ENCODE measurements at places on chromosomes 2 and 18.

- peak; percentile 32 for DNase-seq
Observed at GRCh38 chr2:96867756-96868554, 1.9 kb downstream of the SEMA4C start.

DNA sequence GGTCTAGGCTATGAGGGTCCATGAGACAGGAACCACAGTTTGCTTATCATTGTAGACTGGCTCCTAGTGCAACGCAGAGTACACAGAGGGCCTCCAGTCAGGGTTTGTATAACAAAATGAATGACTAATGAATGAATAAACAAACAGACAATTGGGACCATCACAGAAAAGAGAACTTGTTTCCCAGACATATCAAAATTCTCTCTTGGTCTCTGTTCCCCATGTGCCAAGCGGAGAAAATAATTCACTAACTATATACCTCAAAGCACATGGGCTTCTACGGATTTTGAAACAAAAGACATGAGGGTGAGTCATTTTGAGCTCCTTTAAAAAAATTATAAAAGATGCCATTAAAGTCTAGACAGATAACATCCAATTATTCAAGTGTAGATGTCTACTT lies 28.0 kb downstream of the INO80C start:
- DNase-seq, result no peak

DNA sequence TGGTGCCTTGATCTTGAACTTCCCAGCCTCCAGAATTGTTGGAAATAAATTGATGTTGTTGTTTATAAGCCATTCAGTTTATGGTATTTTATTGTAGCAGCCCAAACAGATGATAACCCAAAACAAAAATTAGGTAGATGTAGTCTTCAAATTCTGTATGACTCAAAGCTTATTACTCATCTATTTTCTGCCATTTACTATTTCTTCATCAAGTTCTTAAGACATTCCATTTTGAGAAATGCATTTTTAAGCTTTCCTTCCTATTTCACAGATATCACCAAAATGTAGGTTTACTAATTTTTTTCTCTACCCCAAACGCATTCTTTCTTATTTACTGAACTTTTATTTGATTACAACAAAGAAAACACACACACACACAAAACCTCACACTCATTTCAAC lies 148.2 kb downstream of the RND3 start:
- no peak for DNase-seq

- DNase-seq, result no peak
Observed at GRCh38 chr2:96397756-96398530, 62.4 kb downstream of the NCAPH start.

DNA sequence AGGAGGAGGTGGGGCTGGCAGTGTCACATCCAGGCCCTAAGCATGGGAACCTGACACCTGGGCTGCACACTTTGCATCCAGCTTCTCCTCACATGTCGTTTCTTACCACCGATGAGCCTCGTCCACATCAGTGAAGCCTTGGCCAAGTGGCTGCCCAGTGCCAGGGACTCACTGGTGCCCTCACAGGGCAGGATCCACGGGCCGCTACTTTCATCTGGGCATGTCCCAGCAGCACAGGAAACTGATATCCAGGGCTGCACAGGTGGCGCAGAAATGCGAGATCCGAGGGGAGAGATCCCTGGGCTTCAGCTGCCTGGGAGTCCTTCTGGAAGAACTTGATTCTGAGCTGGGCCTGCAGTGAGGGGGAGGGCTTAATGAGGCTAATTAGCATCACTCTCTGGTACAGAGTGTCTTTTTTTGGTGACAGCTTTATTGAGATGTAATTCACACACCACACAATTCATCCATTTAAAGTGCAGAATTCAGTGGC lies 291.6 kb upstream of the HDAC4 start:
- DNase-seq, result no peak

DNA sequence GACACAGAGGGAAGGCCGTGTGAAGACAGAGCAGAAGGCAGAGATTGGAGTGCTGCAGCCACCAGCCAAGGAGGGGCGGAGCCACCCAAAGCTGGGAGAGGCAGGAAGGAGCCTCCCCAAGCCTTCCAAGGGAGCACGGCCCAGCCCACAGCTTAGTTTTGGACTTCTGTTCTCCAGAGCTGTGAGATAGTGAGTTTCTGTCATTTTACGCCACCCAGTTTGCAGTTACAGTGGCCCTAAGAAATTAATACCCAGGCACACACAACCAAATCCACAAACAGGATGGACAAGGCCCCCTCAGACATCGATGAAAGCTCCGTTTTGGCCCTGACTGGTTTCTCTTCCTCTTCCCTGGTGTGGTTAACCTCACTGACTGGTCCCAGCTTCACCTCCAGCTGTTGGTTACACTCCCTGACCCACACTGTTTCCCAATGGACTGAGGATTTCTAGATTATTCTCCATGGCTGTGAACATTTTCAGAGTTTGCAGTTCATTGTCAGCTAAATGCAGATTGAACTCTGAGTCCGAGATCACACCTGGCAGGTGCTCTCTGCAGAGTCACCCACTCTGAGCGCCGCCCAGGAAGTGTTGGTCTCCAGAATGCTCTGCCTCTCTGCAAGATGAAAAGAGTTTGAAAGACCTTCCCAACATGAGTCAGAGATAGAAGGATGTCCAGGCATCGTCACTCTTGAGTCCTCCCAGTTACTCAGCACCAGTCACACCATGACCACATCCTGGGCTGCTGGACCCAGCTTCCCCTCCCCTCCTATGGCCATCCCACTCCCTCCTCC lies 100.2 kb downstream of the TWIST2 start:
- DNase-seq, result no peak

DNA sequence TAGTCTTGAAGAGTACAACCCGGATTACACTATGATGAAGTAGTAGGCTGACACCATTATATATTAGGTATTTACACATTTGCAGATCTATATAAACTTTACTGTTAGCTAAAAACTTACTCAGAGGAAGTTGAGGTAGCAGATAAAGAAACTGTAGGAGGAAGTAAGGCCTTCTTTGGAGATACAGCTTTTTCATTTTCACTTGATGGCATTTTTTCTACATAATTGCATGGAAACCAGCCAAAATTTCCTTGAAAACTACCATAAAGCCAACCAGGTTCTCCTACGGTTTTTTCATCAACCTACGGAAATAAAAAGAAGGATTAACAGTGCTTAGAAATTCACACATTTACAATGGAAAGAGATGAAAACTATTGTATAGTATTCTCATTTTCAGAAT lies 86.6 kb downstream of the FAM228A start:
- no peak for DNase-seq

DNA sequence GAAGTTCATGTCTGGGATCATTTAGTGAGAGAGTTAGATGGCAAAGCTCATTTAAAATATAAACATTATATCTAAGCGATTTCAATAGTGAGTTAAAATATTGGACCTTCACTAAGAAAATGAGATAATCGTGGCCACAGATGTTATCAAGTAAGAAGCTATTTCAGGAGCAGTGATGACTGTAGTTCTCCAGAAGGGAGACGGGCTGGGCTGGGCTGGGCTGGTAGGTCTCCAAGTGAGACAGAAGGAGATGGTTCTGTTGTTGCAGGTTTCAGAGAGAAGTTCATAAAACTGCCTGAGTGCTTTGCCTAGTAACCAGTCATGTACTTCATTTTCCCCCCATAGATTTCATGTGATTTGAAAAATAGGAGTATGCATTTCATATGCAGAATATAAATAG lies 130.1 kb upstream of the DAPL1 start:
- no peak for DNase-seq

- no peak for DNase-seq
Observed at GRCh38 chr2:44980751-44981713, 28.2 kb downstream of the SIX2 start.

- DNase-seq, result no peak
Observed at GRCh38 chr2:111053825-111054515, 66.7 kb upstream of the BCL2L11 start.

- DNase-seq, result no peak
Observed at GRCh38 chr2:191643429-191643828, 34.5 kb upstream of the NABP1 start.

DNA sequence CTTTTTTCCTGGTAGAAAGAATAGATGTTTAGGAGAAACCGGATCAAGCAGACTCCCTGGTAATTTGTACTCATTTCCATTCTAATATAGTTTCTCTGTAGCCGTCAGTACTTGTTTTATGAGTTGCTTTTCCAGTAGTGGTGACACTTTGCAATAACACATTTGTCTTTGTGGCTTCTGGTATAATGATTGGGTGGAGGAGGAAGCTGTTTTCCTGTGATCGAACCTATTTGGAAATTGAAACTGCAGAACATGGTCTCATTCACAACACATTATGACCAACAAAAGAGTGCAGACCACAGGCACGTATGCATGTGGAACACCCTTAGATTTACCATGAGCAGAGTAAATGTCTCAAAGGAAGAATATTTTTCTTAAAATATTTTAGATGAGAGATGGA lies 7.6 kb upstream of the SERPINB12 start:
- DNase-seq, result no peak

- DNase-seq, result no peak
Observed at GRCh38 chr2:67032076-67032475, 365.1 kb upstream of the ETAA1 start.

GRCh38 chr18:3281456-3282400 lies 19.8 kb downstream of the MYL12B start:
- peak; percentile 55 for DNase-seq

GRCh38 chr18:50791599-50792438 lies 28.0 kb downstream of the MRO start:
- DNase-seq, result no peak

GRCh38 chr2:48954311-48954710 lies 198.8 kb upstream of the LHCGR start:
- no peak for DNase-seq

DNA sequence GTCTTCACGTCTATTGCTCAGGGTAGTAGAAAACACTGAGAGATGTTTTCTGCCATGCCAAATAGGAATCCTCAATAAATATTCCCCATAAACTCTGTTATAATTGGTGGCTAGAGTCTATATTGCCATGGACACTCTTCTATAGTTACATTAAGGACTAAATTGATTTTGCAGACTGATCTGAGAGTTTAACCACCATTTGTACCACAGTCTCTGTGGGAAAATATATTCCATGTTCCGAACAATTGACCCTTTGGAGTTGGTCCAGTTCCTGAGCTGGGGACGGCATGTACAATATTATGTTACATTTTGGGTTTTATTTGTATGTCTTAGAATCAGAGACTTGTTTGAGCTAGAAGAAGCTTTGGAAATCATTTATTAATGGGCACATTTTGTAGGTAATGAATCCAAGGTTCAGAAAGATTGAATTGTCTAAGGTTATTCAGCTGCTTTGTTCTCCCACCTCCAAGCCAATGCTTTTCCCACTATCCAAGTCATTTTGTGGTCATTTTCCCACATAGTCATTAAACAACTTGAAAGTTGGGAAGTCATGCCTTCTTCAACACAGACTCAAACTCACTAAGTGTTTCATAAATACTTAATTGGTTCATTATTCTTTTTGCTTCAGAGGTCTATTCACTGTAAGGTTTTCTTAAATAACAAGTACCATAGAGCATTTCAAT lies 5.1 kb upstream of the PPP1CB start:
- DNase-seq, result no peak

DNA sequence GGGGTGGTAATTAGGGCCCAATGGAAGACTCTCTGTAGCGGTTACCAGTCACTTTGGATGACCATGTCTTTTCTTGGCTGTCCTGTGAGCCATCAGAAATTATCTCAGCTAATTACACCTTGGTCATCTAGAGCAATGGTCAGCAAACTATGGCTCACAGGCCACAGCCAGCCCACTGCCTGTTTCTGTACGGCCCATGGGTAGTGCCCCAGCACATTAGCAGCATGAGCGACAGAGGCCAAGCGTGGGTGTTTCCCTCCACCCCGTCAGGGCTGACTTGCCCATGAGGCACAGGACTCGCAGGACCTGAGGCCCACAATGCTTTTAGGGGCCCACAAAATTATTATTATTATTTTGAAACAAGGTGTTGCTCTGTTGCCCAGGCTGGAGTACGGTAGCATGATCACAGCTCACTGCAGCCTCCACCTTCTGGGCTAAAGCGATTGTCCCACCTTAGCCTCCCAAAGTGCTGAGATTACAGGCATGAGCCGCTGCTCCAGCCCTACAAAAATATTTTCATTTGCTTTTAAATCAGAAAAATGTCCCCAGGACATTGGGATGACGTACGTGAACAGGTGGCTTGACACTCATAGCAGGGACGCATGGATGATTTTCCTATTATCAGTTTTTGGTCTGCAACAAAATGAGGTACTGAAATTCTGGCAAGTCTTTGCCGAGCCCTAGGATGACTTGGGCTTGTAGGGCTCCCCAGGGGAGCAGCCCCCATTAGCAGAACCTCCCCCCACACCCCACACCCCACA lies 29.3 kb upstream of the CEP68 start:
- DNase-seq, result no peak

- DNase-seq, result no peak
Observed at GRCh38 chr18:79735071-79735980, 55.7 kb downstream of the CTDP1 start.

DNA sequence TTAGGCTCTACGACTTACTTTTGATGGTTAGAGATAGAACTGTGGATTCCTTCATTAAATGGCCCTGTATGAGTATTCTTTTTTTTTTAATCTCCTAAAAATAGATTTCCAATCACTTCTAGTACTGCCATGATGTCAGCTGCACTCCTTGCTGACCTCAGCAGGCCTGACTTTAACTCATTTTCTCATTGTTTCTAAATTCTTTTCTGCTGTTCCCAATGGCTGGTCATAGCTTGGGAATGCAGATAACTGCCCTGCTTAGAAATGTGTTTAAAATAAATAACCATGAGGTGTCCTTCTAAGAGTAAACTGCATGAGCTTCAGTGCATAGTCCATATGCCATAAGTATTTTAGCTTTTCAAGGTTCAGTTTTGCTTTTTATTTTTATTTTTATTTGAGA lies 15.7 kb downstream of the CCDC85A start:
- no peak for DNase-seq

DNA sequence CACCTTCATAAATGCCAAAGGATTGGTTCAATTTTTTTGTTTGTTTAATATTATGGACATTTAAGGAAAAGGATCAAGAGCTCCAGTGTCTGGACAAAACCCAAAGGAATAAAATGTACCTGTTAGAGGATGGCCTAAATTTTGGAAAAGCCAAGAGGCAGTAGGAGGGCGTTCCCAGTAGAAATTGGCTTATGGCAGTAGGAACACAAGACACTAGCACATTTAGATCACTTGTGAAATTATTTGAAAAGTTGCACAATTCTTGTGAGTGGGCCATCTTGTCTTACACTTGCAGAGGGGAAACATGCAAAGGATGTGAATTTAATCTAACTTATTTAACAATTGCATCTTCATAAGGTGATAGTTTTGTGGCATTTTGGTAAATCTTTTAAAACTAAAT lies 3.2 kb downstream of the BZW1 start:
- no peak for DNase-seq

- DNase-seq, result no peak
Observed at GRCh38 chr2:100879296-100879695, 59.4 kb downstream of the NPAS2 start.

- no peak for DNase-seq
Observed at GRCh38 chr2:137862651-137863050, 101.6 kb upstream of the HNMT start.

GRCh38 chr2:8679827-8680731 lies 1.8 kb upstream of the ID2 start:
- DNase-seq, result no peak

Data from smooth muscle cell of the brain vasculature (primary cell).